ENCODE measurements at places on chromosomes 12 and 14. TPM values are rescaled to one million over a fixed set of nuclear protein-coding genes. Genes with fewer than 3 reads are reported as not detected.

DNA sequence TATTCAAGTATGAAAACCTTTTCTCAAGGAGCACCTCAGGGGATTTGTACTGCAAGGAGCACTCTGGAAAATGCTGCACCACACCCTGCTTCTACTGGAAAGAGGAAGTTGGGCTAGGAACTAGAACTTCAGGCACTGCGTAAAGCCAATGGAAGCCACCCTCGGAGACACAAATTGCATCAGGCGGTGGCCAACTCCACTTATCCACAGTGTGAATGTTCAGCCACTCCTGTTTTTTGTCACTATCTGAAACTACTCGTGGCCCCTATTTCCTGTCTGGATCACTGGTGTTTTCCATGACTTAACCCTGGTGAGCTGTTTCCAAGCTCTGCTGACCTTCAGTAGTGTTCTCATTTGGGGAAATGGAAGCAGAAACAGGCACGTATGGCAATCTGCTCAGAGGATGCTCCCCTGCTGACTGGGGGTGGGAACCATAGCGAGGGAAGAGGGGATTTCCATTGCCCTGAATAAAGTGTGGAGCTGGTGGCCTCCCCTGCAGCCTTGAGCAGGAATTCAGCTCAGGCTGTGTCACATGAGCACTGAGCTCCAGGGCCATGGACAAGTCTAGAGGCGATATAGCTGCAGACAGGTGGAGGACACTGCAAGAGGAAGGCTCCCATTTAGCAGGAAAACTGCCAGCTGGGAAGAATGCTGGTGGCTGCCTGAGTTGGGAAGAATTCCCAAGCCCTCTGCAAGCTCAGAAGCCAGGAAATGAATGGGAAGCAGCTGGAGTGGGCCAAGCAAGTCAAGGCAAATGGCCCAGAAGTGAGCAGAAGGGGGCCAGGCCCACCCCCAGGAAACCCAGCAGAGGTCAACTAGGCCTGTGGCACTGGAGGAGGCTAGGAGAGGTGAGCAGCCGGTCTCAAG, 50.5 kb upstream of the RAP1B start:
- H3K36me3 ChIP-seq, result no peaks in the 10 kb centered on the region
- peak overlapping the region; percentile 52 for H3K27ac ChIP-seq
- no peak overlapping the region for H3K4me3 ChIP-seq
- DNase-seq, result no peak
- peaks cover 11% of the 10 kb centered on the region for H3K4me1 ChIP-seq
- H3K27me3 ChIP-seq, result no peaks in the 10 kb centered on the region

DNA sequence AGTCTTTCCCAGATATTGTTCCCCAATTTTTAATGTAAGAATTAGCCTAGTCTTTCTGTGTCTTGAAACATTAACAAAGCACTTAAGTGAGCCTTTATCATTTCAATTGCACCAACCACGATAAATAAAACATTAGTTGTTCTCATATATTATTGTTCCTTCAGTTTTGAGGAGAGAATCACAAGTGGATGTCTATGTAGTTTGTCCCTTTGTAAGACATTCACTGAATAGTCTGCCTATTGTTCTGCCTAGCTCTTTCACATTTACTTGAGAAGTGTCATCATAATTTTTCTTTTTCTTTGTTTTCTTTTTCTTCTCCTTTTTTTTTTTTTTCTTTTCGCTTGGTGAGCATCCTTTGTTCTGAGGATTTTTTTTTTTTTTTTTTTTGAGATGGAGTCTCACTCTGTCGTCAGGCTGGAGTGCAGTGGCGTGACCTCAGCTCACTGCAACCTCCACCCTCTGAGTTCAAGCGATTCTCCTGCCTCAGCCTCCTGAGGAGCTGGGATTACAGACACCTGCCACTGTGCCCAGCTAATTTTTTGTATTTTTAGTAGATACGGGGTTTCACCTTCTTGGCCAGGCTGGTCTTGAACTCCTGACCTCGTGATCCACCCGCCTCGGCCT, 129.7 kb downstream of the SYT1 start:
- no peak for DNase-seq
- H3K4me1 ChIP-seq, result no peaks in the 10 kb centered on the region
- no peak overlapping the region for H3K4me3 ChIP-seq

DNA sequence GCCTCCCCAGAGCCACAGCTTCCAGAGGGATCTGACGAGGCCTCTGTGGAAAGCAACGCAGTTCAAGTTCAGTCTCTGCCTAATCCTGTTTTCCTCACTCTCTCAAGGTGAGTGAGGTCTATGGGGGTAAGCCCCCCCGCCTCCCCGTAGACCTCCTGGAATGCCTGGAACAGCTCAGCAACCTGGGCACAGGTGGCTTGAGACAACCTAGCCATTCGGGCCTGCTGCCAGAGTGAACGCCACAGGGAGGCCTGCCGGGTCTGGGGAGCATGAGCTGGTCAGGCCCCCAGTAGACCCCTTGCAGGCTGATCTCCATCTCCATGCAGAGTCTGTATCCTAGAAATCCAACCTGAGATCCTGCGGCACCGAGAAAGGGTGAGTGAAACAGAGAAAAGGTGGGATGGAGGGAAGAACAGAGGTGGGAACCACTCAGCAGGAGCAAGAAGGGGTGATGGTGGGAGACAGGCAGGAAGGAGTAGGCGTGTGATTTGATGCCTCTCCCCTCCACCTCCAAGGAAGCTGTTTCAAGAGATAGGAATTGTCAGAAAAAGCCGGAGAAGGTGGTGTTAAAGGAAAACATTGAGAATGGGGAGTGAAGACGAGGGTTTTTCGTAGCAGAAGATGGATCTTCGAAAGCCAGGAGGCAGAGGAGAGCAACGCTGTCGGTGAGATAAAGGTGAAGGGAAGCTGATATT, 123.1 kb upstream of the PRMT8 start:
- peaks cover 31% of the 10 kb centered on the region for H3K27me3 ChIP-seq
- H3K36me3 ChIP-seq, result no peaks in the 10 kb centered on the region
- H3K4me3 ChIP-seq, result no peak overlapping the region
- H3K4me1 ChIP-seq, result no peaks in the 10 kb centered on the region
- DNase-seq, result no peak
- no peak overlapping the region for H3K27ac ChIP-seq

GRCh38 chr12:43891856-43892574, 56.1 kb downstream of the TMEM117 start:
- no peak overlapping the region for H3K27ac ChIP-seq
- DNase-seq, result no peak
- H3K4me1 ChIP-seq, result no peaks in the 10 kb centered on the region
- H3K36me3 ChIP-seq, result no peaks in the 10 kb centered on the region
- H3K4me3 ChIP-seq, result no peak overlapping the region
- no peaks in the 10 kb centered on the region for H3K27me3 ChIP-seq

Gene KCNH3
- total RNA-seq, result 0.90 TPM
